NCI-H748 treated with DMSO at 0.1 percent for 48 hours (cell line): ENCODE measurements at places on chromosomes 3 and 15.
A peak's percentile ranks its signal among the peaks of the same experiment; 100 is the strongest.

GRCh38 chr15:77739591-77740378 is 107.1 kb upstream of the LINGO1 start:
- DNase-seq = no peak

- no peak for DNase-seq
These were observed 73.3 kb downstream of the SETMAR start for GRCh38 chr3:4376499-4376898.

DNA sequence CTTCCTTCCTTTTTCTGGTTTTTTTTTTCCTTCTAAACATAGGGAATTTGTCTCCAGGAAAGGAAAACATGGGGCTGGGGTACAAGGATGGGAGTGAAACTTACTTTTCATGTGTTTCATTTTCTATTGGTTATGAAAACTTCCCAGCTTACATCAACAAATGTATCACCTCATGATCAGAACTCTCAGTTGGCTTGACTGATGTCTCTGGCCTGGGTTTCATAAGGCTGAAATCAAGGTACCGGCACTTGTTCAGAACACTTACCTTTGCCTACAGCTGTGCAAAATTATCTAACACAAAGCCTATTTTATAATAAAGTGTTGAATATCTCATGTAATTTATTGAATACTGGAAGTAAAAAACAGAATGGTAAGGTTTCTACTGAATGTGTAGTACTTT is 91.8 kb upstream of the STT3B start:
- DNase-seq = no peak

DNA sequence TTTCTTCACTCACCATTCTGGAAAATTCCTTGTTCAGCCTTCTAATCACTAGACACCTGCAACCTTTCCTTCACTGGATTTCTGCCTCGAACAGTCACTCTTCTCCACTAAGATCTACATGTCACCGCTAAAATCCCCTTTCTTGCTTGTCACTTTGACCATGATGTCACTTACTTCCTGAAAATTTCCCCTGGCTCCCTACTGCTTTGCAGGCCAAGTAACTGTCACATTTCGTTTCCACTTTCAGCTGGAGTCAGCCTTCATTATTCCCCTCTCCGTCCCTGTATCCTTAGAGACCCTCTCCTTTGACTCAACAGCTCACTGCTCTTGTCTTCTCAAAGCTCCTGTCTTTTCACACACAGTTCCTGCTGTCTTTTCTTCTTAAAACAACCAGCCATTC is 15.9 kb downstream of the CHL1 start:
- no peak for DNase-seq

- DNase-seq = no peak
These were observed 15.0 kb downstream of the CACNA2D3 start for GRCh38 chr3:54137311-54137710.

- DNase-seq = no peak
These were observed 499.0 kb upstream of the SEMA6D start for GRCh38 chr15:47218295-47218694.

- DNase-seq = peak; percentile 25
These were observed 169.0 kb upstream of the TSC22D2 start for GRCh38 chr3:150238995-150239619.

GRCh38 chr3:21995079-21995607 is 244.1 kb upstream of the ZNF385D start:
- no peak for DNase-seq

GRCh38 chr3:14877469-14877868 is 58.7 kb downstream of the FGD5 start:
- no peak for DNase-seq

GRCh38 chr3:161510510-161511260 is 14.1 kb downstream of the OTOL1 start:
- no peak for DNase-seq

DNA sequence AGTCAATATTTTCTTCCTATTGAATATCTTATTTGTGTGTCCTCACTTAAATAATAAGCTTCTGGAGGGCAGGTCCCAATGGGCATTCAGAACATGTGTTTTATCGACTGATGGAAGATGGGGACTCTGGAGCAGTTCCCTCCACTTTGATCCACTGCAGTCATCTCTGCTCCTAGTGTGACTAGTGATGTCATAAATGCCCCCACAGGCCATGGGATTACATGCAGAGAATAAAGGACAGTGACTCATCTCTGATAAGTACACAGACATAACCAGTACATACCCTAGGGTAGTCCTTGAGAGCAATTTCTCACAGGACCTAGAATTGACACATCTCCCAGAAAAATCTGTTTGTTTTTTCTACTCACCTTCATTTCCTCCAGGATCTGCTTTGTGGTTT is 49.4 kb upstream of the FMN1 start:
- no peak for DNase-seq

GRCh38 chr3:179236669-179237301 is 14.1 kb downstream of the KCNMB3 start:
- no peak for DNase-seq

- DNase-seq = no peak
These were observed 475 bp downstream of the SPSB4 start for GRCh38 chr3:141051443-141052200.

DNA sequence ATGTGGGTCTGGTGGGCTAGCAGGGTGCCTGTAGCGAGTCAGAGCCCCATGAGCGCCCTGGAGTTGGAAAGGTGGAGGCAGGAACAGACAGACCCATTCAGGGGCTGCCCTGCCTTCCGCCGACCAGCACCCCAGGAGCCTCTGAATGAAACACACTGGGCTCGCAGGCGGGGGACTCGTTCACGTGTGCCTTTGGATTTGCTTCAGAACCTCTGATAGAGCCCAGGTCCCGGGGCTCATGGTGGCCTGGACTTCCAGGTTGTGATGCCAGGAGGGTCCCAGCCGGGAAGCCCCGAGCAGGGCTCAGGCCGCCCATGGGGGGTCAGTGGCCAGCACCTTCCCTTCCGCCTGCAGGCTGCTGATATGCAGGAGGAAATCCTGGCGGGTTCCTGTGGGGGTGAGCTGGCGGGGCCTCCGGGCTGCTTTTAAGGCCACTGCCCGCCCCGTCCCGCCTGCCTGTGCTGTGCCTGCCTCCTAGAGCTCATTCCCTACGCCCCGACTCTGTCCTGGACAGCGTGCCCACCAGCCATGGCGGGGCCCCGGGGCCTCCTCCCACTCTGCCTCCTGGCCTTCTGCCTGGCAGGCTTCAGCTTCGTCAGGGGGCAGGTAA is at the start of gene STAB1:
TSS of gene STAB1 (plus strand) at position 453 of the 610 bp plus-strand sequence. CDS start at position 529, 76 bp downstream.
- no peak for DNase-seq

- no peak for DNase-seq
These were observed 139.6 kb downstream of the LRRK1 start for GRCh38 chr15:101058735-101059134.

DNA sequence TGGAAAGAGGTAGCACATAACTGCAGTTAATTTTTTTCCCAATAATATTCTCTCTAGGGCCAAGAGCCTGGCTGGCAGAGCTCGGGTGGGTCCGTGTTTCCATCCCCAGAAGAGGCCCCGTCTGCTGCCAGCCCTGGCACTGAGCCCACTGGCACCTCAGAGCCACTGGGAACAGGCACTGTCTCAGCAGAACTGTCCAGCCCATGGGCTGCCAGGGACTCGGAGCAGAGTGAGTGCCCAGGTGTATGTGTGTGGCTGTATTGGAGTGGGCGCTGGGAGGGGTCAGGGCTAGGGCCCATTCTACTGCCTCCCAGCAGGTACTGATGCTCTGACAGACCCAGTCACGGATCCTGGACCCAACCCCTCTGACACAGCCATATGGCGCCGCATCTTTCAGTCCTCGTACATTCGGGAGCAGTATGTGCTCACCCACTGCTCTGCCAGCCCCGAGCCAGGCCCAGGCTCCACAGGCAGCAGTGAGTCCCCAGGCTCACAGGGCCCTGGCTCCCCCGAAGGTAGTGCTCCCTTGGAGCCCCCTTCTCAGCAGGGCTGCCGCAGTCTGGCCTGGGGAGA is 8.9 kb downstream of the VWA5B2 start:
- DNase-seq = no peak

DNA sequence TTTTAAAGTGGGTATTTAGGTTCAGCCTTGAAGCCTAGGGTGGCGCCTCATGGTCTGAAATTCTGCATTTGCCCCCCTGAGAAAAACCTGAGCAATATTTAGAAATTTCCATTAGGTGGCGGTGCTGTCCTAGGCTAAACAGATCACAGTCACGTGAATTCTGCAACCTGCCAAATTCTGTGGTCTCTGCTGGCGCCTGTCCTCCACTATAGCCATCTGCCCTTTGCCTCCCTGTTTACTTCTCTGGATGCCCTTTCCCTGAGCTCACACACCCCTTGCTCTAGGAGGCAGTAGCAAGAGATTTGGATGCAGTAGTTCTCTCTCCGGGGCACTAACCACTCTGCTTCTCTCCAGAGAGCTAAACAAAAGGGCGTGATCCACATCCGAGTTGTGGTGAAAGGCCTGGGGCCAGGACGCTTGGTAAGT is 9.1 kb downstream of the MRPS11 start:
- DNase-seq = no peak

DNA sequence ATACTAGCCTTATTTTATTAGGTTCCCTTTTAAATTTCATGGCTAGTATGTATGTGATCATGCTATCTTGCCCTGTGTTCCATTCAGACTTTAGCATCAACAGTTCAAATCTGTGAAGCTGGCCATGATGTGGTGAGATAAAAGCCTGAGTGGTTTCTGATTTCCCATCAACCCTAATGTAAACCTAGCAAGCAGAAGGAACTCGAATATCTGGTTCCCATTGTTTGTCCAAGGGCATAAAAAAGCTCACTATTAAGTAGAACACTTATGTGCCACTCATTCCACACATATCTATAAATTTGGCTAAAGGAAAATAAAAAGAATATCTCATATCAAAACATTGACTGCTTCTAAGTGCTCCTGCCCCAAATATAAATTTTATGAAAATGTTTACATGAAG is 311.7 kb downstream of the CADM2 start:
- peak; percentile 9 for DNase-seq

DNA sequence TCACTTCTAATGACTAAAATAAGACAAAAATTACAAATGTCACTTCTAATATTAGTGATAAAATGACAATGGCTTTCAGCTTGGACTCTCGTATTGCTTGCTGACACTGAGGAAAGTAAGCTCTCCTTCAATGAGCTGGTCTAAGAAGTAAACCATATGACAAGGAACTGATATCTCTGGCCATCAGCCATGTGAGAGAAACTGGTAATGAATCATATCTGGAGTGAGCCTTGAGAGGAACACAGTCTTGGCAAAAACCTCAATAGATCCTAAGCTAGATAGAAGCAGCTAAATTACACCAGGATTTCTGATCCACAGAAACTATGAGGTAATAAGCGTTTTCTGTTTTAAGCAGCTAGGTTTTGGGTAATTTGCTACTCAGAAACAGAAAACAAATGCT is 1575.1 kb downstream of the OTOL1 start:
- no peak for DNase-seq

- peak; percentile 93 for DNase-seq
These were observed 744.7 kb downstream of the EPHA3 start for GRCh38 chr3:89851974-89852621.

DNA sequence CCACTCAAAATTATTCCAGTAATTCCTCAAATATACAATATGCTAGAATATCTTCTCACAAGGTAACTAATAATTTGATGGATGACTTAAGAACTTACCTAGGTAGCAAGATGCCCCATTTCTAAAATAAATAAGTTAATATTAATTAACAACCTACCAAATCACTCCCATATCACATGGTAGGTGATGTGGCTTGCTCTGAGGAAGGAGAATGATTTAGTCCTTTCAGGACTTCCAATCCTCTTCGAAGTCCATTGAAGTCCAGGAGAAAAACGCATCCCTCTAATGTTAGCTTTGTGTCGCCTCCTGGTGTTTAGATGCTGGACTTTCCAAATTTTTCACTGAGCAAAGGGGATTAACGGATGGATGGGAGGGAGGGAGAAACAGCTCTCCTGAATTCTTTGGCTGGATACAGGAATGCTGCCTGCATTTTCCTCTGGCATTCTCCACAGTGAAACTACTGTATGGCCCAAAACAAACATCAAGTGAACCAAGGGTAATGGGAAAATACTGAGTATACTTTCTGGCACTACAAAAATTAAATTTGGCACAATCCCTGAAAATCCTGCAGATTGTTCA is 58.6 kb downstream of the PRICKLE2 start:
- no peak for DNase-seq

- no peak for DNase-seq
These were observed 83.5 kb downstream of the FAM81A start for GRCh38 chr15:59521443-59521842.

GRCh38 chr15:80709542-80709941 is 14.4 kb downstream of the ABHD17C start:
- DNase-seq = peak; percentile 78
